ENCODE measurements at places on chromosomes 16 and 17.

DNA sequence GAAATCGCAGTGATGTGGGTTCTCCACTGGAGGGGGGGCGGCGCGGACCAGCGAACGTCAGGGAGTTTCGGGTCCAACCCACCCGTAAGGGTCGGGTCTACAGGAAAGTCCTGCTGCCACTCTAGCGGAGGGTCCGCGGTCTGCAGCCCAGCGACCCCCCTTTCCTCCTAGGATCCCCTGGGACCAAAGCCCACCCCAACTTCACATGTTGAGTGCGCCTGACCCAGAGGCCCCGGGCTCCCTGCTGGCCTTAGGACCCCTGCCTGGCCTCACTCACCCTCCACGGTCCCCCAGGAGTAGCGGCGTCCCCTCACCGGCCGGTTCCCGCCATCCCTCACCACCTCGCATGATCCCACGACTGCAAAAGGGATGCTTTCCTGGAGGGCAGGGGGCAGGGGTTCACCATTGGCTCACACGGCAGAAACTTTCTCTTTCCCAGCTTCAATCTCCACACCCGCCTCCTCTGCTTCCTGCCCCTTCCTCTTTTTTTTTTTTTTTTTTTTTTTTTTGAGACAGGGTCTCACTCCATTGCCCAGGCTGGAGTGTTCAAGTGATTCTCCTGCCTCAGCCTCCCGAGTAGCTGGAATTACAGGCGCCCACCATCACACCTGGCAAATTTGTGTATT is 3.1 kb downstream of the SEPTIN1 start:
- no peak for DNase-seq

DNA sequence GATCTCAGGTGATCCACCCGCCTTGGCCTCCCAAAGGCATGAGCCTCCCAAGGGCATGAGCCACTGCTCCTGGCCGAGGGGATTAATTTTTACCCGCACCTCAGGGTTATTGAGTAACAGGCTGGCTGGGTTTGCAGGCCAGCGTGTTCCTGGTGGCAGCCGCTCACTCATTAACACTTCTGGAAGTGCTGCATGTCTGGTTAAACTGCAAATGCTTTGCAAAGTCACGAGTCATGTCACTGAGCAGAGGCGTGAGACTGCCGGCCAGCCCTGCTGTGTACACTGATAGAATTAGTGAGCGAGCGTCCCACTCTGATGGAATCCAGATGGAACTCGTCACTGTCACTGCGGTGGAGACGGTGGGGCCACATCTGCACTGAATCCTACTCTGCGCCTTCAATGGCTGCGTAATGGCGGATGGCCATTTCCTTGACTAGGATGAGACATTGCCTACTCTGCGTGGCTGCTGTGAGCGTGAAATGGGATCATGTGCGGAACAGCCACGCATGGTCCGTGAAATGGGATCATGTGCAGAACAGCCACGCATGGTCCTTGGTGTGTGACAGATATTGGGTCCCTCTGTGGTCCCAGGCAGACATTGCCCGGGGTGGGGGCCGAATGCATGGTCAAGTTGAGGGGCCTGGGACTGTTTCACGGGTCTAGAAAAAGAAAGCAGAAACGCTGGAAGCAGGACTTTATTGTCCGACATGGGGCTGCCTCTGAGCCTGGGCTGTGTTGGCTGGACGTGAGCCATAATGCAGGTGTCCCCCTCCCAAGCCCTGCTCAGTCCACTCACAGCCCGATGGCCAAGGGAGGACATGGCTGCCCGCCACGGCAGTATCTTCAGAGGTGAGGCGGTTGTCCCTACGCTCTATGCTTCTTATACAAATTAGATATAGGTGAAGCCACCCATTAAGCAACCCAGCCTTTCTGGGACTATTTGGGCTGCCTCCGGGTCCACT is 740 bp upstream of the SLC5A10 start:
- no peak for DNase-seq

GRCh38 chr17:38418062-38418692 is 10.1 kb upstream of the ARHGAP23 start:
- no peak for DNase-seq

DNA sequence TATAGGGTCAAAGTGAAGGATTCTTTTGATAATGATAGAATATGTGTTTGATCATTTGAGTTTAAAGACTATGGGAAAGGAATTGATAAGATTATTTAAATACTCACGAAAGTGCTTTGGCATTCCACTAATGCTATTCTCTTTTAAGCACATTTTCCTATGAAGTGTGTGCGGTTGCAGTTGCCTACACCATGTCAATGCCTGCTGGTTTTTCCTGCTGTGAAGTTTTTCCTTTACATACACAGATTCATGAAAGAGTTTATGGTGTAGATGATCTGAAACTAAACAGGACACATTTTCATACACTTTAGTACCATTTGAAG is 78.7 kb downstream of the VMP1 start:
- no peak for DNase-seq

- DNase-seq: no peak
These were observed 555 bp downstream of the TTYH2 start for GRCh38 chr17:74213861-74214391.

DNA sequence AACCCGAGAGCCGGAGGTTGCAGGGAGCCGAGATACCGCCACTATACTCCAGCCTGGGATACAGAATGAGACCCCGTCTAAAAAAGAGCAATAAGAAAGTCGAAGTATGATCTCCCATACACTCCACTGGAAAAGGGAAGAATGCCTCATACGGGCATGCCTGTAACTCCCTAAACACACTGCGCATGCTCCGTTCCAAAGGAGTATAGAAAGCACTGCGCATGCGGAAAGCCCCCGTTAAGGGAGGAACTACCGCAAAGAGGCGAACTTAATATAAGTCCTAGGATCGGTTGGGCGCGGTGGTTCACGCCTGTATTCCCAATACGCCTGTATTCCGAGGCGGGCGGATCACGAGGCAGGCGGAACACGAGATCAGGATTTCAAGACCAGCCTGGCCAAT is 313.1 kb upstream of the ERCC4 start:
- DNase-seq: no peak

DNA sequence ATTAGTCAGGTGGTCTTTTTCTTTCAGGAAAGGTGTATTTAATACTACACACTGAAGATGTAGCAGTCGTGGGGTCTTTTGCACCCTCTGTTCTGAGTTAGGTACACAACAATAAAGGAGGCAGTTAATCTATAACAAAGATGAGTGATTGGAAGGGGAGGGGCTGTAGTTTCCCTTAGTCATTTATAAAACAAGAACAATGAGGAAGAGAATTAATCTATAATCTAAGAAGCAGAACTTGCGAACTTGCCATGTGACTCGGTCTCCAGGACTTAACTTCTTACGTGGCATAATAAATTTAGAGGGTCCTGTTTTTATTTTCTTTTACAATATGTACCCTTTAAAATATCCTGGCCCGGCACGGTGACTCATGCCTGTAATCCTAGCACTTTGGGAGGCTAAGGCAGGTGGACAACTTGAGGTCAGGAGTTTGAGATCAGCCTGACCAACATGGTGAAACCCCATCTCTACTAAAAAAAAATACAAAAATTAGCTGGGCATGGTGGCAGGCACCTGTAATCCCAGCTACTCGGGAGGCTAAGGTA is 8.6 kb upstream of the APPBP2 start:
- DNase-seq: no peak

- DNase-seq: no peak
These were observed 44.0 kb downstream of the TUBD1 start for GRCh38 chr17:59848778-59849177.

- no peak for DNase-seq
These were observed 5.7 kb downstream of the TPPP3 start for GRCh38 chr16:67387479-67388079.

DNA sequence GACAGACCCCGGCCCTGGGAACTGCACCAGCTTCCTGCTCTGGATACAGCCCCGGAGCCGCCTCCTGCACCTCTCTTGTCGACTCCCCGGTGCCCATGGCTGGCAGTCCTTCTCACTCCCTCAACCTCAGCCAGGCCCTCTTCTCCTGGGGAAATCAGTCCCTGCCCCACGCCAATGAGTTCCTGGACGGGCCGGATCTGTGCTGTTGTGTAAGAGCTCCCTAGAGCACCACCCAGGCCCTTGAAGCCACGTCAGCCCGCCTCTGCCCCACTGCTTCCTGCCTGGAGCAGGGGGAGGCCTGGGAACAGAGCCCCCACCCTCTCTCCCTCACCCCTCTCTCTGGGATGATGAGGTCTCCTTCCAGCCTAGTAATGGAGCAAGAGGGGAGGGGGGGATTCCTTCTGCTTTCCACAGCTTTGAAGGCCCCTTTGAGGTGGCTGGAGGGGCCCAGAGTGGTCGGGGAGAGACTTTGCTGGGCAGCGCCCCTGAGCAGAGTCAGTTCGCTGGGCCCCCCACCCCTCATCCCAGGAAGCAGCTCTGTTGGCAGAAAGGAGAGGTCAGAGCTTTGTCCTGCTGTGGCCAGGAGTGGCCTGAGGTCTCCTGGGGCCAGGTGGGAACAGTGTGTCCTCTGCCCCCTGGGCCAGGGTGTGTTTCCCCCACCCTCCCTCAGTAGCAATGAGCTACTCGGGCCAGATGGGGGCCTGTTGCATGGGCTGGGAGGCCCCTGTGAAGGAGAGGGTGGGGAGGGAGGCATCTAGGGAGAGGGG is 3.8 kb downstream of the PRR29 start:
- DNase-seq: no peak

- no peak for DNase-seq
These were observed 23.4 kb downstream of the PIK3R5 start for GRCh38 chr17:8941980-8942622.

- peak; percentile 18 for DNase-seq
These were observed 477.4 kb downstream of the SLC39A11 start for GRCh38 chr17:72614871-72615626.

DNA sequence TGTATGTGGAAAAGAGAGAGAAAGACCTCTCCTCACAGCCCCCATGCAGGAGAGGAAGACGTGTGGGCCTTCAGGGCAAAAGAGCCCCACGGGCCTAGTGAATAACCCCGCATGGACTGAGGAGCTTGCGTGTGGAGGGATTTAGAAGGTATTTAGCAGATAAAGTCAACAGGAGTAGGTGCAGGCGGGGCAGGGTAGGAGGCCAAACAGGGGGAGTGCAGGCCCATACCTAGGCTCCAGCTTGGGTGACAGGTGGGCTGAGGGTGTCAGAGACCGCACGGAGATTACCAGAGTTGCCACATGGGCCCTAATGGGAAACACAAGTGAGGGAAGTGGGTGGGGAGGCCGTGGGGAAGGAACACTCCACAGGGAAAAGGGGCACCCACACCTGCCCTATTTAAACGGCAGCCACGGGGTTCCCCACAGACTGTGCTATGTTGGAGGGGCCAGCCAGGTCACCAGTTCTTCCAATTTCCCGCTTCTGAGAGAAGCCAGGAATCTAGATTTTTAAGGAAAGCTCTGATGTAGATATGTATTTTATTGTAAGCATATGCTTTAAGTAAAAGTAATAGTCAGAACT is 8.2 kb upstream of the CNGB1 start:
- DNase-seq: no peak

- no peak for DNase-seq
These were observed 8.9 kb upstream of the CDC42EP4 start for GRCh38 chr17:73320601-73321264.

GRCh38 chr17:30921544-30922196 is at the start of gene ADAP2:
TSS of gene ADAP2 (plus strand) at chr17:30921945. CDS start at chr17:30922015, 70 bp downstream.
- no peak for DNase-seq

DNA sequence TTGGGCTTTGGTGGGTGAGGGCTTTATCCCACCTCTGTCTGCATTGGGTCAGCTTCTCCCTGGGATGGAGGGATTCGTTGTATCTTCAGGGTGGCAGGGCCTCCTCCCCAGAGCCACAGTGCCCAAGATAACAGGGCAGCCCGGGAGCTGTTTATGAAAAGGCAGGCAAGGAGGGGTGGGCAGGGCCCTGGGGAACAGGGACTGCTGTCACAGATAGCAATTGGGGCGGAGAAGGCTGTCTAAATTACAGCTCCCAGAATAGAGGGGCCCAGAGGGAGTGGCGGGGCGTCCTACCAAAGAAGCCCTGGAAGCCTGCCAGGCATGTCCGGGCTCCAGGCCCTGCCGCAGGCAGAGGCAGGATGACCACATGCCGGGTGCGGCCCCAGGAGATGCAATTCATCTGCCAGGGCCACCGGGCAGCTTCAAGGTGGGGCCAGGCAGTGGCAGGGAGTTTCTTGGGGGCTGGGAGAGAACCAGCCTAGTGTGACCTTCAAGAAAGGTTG is 18.8 kb upstream of the PHOSPHO1 start:
- no peak for DNase-seq

GRCh38 chr16:1153480-1154160 is 714 bp downstream of the CACNA1H start:
- DNase-seq: no peak

GRCh38 chr16:67157892-67158635 is 1.6 kb downstream of the TRADD start:
- DNase-seq: no peak

DNA sequence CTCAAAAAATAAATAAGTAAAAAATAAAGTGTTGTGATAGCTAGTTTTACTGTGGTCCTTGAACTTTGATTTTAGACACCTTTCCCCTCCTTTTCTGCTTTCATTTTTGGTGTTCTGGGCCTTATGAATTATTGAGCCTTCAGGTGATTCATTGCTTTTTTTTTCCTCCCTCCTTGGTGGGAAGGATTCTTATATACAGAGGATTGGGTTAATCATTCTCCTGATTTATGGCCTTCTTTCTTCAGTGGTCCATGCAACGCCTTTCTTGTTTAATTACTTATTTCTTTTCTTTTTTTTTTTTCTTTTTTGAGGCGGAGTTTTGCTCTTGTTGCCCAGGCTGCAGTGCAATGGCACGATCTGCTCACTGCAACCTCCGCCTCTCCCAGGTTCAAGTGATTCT is 8.0 kb upstream of the MYL4 start:
- no peak for DNase-seq

DNA sequence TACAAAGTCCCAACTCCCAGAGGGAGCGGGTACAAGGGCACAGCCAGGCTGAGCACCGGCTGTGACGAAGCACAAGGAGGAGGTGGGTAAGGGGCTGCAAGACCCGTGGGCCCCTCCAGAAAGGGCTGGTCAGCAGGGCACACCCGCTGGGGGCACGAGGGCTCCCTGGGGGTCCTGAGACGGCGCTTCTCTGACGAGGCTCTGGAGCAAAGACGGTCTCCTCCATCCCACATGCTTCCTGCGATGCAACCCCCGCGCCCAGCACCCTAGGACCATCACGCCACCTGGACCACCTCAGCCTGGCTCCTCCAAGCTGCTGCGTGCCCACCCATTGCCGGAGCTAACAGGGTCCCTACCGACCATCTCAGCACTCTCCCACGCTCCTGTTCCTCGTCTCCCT is 8.7 kb downstream of the CCDC57 start:
- DNase-seq: no peak
